ENCODE measurements at places on chromosomes 6 and 20.

GRCh38 chr6:87756858-87757257 is 54.8 kb upstream of the AKIRIN2 start:
- peak; percentile 33 for DNase-seq

DNA sequence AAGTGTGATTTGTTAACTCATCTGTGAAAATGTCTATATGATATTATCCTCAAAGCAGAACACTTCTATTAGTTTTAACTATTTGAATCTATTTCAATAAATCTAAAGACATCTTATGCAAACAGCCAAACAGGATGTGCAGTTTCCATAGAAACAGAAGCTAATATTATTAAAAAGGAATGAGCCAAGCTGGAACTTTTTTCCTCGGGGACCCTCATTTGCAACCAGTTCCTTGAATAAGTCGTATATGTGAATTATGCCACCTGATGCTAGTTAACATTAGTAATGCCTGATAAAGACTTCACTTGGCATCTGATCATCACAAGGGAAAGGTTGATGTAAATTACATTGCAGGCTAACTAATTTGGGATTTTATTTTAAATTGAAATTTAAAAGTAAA is 216.9 kb upstream of the SMLR1 start:
- no peak for DNase-seq

GRCh38 chr6:22921828-22922227 is 352.5 kb downstream of the HDGFL1 start:
- no peak for DNase-seq

GRCh38 chr6:53199156-53199555 is 50.5 kb upstream of the GCM1 start:
- no peak for DNase-seq
